ENCODE measurements at places on chromosomes 13 and 19.

DNA sequence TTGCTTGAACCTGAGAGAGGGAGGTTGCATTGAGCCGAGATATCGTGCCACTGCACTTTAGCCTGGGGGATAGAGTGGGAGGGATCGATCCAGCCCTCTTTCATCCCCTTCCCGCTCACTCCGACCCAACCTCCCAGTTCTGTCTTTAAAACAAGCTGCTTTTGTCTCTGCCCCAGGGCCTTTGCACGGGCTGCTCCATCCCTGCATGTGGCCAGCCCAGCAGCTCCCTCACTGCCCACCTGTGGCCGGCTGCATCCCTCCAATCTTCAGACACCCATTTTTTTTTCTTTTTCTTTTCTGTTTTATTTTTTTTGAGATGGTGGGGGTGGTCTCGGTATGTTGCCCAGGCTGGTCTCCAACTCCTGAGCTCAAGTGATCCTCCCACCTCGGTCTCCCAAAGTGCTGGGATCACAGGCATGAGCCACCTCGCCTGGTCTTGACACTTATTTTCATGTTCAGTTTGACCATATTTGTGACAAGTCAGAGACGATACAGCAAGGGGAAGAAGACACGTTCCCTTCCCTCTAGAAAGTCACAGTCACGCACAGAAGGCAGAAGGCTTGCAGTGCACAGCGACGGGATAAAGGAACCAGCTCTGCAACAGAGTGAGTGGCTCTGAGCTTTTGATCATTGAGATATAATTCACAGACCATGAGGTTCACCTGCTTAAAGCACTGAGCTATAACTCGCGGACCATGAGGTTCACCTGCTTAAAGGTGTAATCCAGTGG lies 31.8 kb downstream of the EFNA2 start:
- no peak for DNase-seq

DNA sequence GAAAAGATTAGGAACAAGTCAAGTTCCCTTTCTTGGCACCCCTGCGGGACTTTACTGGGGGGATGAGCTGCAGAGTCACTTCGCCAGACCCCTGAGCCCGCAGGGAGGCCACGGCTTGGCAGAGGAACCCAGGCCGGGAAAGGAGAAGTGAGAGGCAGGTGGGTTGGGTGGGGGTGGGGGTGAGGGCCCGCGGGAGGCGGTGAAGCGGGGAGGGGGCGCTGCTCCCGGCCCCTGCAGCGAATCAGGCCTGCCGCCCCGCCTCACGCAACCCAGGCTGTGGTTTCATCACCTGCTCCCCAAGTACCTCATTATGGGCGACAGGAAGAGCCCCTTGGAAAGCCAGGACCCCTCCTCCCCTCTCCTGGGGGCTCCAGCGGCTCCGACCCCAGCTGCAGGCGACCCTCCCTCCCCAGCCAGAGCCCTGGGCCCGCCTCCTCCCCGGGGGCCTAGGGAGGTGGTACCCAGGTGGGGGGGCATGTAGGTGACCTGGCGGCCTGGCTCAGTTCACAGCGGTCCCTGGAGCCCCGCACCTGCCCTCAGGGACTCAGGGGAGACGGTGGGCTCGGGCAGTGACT lies 9.5 kb downstream of the MEF2B start:
- no peak for DNase-seq

DNA sequence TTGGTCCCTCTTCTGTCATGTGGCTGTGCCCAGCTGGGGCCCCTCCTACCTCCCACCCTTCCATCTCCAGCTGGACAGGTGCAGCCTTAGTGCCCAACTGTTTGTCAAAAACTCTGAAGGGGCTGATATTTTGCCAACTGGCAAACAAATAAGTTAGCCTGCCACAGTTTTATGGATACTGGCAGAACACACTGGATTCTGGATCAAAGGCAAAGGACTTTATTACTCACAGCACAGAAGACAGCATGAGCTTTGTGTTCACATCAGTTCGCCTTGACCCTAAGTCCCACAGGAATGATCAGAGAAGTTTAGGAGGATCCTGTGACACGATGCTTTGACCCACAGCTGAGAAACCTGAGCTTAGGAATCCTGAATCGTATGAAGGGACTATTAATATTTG lies 16.4 kb downstream of the KLK2 start:
- DNase-seq, result no peak

GRCh38 chr13:44437356-44438233 lies 64.0 kb downstream of the SERP2 start:
- DNase-seq, result no peak

DNA sequence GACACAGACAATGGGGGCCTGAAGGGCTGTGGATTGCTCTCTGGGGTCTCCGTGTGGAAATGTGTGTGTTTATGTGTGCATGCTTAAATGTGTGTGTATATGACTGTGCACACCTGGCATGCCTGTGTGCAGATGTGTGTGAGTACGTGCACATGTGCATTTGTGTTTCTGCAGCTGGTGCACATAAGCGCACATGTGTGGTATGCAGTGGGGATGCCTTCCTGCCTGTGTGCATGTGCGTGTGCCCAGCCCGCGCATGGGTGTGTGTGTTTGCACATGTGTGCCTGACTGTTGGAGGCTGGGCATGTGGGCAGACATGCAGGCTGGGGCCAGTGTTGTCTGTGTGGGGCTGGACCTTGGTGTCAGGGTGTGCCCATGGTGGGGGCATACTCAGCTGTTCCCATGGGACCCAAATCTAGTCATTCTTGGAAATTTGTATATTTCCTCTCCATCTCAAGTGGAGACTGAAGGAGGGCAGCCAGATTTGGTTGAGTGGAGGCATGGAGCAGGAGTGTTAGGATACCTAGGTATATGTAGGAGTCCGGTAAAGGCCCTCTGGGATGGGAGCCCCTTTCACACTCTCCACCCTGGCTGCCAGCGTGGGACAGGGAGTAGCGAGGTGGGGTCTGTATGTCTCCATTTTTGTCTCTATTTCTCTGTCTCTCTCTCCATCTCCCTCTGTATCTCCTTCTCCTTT lies 49.9 kb downstream of the CELF5 start:
- no peak for DNase-seq

DNA sequence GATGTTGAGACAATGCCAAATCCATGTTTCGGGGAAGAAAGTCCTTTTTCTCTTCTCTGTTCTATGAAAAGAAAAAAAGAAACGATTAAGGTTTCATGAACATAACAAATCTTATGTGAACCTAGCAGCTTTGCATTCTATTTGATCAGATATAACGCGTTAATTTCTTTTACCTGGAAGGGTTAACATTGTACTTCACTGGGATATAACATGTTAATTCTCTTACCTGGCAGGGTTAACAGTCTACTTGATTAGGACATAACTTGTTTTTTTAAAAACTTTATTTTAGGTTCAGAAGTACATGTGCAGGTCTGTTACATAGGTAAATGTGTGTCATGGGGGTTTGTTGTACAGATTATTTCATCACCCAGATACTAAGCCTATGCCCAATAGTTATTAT lies 68.8 kb downstream of the CPAMD8 start:
- no peak for DNase-seq

DNA sequence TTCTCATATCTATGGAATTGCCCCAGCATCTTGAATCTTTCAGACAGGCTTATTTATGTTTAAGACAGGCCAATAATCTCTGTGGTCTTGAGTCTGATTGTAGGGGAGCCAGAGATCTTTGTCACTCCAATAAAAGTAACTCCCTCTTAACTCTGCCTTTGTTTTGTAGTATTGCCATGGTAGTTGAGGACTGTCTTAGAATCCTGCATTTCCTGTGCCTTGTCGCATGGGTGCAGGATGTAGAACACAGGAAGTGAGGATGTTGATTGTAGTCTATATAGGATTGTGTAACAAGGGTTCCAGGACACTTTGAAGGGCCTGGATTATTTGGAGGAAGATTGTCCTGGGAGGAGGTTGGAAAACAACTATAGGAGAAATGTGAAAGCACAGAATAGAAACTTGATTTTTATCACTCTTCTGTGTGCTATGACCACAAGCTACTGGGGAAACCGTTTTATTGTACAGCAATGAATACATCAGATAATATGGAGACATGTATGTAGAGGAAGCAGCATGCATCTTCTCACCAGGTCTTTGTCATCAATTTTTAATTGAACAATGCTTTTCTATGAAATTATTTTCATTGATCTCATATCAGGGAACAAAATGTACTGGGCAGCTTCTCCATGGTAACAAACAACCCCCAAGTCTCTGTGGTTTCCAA lies 411.7 kb downstream of the FGF9 start:
- no peak for DNase-seq

DNA sequence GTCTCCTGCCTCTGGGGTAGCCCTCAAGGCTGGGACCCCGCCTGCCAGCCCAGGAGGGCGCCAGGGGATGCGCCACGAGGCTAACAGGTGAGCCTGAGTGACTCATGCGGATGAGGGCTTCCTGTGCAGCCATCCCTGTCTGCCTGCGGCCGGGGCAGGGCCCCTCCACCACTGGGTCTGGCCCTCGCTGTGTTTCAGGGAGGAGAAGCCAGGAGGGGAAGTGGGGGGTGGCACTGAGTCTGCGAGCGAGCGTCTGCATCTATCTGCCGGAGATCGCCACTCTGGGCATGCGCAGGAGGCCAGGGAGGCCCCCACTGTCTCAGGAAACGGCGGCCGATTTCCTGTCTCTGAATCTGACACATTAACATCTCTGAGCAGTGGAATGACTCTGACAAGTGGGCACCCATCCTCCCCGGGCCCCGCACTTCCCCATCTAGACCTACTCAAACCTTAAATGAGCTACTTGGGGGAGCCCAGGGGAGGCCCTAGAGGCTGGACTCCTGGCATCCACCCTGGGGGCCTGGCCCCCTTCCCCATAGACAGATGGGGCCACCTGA lies 19.7 kb downstream of the RFX1 start:
- DNase-seq, result peak; percentile 98

DNA sequence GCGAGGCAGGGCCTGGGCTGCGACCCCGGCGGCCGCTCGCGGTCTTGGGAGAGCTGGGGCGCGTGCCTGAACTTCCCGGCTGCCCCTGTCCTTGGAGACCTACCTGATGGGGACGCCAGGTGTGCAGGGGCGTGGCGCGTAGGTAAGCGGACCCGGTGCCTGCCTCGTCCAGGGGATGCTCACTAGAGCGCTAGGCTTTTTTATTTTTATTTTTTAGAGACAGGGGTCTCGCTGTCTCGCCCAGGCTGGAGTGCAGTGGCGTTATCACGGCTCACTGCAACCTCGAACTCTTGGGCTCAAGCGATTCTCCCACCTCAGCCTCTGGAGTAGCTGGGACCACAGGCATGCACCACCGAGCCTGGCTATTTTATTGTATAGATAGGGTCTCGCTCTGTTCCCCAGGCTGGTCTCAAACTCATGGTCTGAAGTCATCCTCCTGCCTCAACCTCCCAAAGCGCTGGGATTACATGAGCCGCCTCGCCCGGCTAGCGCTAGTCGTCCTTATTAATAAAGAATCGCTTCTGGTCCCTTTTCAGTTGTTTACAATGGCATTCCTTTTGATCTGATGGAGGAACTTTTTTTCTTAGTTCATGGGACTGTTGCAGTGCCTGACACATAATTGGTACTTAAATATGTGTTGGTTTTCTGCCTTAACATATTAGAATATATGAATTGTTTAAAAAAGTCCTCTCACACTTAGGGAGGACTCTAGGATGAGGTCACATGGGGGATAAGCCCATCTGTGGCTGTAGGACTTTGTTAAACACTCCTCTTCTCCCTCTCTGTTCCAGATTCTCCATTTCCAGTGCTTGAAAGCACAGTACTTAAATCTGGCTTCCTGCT lies 812 bp downstream of the DPY19L3 start:
- DNase-seq, result no peak
